ENCODE measurements at places on chromosomes 2 and 18.
A peak's percentile ranks its signal among the peaks of the same experiment; 100 is the strongest.

GRCh38 chr2:216792222-216793021, 67.4 kb downstream of the TNP1 start:
- peak; percentile 79 for DNase-seq

- no peak for DNase-seq
These were observed 22.9 kb downstream of the TGIF1 start for GRCh38 chr18:3472681-3473544.

GRCh38 chr2:224039080-224039769, at the start of gene SERPINE2:
SERPINE2 (minus strand) TSS chr2:224039286; CDS start chr2:224001900, 37,386 bp downstream.
- DNase-seq, result peak; percentile 61

GRCh38 chr18:10659000-10659399, 133.2 kb downstream of the NAPG start:
- DNase-seq, result no peak

GRCh38 chr2:224887141-224887540, 155.1 kb downstream of the DOCK10 start:
- DNase-seq, result peak; percentile 75

DNA sequence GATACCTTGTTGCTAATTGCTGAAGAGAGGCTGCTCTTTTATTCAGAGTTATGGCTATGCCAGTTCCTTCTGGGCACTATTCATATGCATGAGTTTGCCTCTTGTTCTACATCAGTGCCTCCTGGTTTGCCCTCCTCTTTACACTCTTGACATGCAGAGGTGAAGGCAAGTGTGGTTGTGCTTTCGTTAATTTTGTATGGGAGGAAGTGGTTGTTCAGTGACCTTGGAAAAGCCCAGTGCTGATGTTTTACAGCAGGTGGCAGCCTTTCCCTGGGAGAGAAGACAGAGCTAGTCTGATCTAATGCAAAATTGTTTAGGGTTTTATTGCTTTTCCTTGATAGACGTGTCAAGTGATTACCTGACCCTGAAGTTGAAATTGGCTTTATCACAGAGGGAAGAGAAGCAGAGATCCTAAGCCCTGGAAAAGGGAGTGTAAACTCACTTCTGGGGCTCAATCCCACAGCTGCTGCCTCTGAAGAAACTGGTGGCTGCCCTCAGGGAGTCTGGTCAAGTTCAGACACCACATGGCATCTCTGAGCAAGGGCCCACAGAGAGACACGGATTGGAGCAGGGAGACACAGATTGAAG, 30.5 kb upstream of the VPS54 start:
- peak; percentile 82 for DNase-seq

Measured in fibroblast of the aortic adventitia (primary cell).